ENCODE measurements at places on chromosomes 11 and 22.

DNA sequence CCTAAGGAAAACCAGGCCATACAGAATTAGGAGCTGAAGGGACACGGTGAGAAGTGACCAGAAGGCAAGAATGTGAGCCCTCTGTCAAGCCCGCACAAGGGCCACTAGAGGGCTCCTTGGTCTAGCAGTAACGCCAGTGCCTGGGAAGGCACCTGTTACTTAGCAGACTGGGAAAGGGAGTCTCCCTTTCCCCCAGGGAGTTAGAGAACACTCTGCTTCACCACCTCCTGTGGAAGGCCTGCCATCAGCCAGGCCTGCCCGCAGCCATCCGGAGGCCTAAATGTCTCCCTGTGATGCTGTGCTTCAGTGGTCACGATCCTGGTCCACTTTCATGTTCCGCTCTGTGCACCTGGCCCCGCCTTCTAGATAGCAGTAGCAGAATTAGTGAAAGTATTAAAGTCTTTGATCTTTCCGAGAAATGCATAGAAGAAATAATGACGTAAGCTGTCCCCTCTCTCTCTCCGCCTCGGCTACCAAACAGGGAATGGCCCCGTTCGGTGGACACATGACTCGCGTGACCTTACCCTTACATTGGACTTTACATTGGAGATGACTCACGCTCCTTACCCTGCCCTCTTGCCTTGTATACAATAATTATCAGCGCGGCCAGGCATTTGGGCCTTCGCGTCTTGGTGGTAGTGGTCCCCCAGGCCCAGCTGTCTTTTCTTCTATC, 10.7 kb upstream of the GSTP1 start:
- no peak for DNase-seq

DNA sequence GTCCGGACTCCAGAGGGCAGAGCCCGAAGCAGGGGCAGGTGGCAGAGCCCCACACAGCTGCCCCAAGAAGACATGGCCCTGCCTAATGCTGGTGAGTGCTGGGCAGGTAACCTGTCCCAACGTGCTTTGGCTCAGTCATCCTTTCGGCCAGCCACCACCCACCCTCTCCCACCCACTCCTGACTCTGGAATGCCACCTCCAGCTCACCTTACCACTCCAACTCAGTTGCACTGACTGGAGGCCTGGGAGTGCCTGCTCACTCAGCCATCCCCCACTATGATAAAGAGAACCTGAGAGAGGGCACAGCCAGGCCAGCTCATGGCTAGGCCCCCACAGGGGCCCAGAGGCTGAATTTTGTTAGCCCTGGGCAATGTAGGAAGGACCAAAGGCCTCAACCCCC, 53.8 kb upstream of the MPEG1 start:
- DNase-seq, result no peak

DNA sequence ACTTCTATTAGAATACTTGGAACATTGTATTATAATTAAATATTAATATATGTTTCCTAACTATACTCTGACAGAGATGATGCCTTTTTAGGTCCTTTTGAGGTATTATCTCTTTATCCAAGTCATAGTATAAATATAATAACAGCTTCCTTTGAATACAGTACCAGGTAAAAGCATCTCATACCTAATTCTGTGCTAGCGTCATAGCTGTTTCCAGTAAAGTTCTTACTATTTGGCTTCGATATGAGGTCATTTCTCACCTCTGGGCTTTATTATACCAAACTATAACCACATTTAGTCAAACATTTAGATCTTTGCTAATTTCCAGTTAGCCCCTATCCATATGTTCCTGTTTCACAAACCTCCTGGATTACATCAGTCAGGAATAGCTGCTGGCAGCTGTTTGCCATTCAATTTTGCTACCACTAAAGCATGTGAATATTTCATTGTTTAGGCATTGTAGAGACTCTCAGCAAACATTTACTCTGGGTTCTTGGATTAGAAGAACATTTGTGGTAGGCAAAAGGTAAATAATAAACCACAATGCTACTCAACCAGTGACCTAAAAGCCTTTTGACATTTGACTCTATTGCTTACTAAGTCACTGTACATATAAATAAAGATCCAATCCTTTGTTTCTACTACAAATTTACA, 255.1 kb downstream of the TTC28 start:
- no peak for DNase-seq

DNA sequence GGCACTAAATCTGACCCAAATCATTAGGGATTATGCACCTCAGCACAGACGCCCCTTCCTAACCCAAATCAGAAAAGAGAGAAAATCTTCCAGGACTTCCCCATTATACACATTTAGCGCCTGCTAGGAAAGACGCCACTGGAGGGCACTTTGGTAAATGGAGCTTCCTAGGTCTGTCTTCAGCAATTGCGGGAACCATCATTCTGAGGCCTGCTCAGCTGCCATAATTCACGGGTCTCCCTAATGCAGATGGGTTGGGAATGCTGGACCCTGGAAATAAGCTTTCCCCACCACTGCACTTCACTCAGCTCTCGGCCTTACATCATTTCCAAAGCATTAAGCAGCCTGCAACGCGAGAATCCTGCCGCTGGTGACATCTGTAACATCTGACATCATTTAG, 86.2 kb upstream of the OPCML start:
- DNase-seq, result no peak

- DNase-seq, result no peak
Observed at GRCh38 chr22:23790819-23791737, 4.3 kb downstream of the SMARCB1 start.

DNA sequence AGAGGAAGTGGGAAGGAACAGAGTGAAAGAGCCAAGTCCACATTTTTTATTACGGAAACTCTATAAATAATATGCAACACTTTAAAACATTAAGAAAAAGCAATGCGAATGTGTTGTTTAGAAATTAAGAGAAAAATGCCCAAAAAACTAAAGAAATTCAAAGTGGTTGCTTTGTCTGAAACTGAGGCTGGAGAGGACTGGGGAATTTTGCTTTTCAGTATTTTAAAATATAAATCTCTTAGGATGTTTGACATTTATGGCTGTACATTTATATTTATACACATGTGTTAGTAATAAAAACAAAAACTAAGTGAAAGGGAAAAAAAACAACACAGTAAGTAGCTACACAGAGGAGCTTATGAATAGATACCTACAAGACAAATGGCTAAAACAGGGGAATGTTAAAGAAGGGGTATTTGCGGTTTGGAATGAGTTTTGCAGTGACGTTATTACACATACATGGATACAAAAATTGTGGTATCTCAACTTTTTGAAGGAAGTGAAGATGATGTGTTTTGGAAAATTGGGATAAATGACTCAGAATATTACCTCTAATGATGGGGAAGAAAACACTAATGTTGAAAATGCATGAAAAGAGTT, 97.0 kb upstream of the DRD2 start:
- DNase-seq, result no peak

DNA sequence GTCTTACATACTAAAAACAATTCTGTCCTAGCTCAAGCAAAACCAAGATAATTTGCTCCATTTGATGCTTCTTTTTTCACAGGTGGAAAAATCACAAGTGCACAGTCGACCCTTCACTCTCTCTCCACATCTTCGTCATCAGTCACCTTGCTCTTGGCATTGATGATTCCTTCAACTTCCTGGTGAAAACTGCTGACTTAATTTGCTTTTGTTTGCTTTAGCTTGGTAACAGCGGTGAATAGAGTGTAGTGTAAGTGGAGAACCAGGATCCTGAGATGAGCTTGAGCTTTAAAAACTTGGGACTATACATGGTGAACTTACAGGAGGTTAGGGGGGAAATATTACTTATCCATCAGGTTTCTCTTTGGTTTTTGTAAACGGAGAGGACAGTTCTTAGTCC, 331.1 kb upstream of the ARHGAP42 start:
- no peak for DNase-seq

GRCh38 chr11:124762105-124762623, at the start of gene ESAM:
TSS of gene ESAM (minus strand) at chr11:124762290. CDS start at chr11:124762154, 136 bp downstream.
- DNase-seq, result no peak

DNA sequence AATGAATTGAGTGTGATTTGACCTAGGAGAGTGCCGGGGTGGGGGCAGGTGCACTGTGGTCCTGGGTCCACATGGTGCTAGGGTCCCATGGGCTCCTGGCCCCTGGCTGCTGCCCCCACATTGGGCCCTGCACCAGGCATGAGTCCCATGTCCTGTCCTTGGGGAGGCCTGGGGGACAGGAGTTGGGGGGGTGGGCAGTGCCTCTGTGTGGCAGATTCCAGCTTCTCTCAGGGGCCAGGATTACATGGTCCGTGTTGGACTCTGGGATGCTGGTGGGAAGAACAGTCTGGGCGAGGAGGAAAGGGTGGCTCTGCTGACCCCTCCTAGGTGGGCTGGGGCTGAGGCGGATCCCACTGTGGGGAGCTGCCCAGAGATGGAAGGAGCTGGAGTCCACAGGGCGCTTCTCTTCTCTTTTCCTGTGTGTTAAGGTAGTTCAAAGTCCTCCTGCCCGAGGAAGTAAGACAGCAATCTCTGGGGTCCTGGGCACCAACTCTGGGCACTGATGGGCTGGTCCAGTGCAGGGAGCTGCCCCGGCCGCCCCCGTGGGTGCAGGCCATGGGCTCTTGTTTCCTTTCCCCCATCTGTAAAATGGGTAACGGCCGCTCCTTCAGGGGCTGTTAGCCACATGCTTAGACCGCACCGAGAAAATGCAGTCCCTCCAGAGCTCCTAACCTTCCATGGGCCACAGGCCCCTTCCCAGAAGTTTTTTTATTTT, 19.8 kb downstream of the KCNQ1 start:
- no peak for DNase-seq

DNA sequence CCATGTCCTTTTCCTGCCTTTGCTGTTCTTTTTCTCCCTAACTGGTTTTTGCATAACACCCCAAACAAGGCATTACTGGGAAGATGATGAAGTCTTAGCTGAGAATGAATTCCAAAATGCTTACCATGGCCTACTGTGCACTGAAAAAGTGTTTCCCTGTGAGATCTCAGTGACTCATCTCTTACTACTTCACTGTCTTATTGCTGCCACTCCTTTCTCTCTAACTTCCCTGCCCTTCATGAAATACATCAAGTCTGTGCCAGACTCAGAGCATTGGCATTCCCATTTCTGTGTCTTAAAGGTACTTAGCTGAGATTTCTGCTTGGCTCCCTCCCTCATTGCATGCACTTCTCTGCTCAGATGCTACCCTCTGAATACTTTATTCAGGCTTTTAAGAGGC, 49.1 kb upstream of the MUC15 start:
- no peak for DNase-seq

DNA sequence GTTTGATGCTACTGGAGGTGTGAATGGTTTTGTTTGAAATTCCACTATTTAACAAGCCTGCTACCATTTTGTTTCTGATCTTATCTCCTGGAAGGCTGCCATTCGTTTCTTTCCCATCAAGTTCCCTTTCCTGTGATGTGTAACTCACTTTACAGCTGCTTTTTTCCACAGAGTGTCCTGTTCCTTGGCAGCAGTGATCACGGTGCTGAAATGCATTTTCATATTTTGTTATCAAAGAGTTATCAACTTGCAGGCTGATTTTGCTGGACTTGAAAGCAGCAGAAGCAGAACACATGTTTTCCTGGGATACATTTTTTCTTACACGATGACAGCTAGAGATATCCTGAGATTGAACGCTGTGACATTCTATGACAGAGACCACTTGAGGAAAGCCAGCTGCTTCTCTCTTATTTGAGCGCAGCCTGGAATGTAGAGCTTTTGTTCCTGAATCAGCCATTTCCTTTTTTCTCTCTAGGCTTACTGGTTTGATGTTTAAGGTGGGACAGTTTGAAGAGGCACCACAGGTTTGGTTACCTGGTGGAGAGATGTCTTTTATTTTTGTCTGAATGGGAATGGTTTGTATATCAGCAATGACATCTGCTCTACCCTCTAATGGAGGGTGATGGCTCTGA, 34.7 kb downstream of the PRR14L start:
- peak; percentile 16 for DNase-seq

GRCh38 chr22:45996241-45997076, 19.5 kb upstream of the WNT7B start:
- DNase-seq, result no peak

- DNase-seq, result no peak
Observed at GRCh38 chr11:94151903-94152677, 23.4 kb downstream of the PANX1 start.

DNA sequence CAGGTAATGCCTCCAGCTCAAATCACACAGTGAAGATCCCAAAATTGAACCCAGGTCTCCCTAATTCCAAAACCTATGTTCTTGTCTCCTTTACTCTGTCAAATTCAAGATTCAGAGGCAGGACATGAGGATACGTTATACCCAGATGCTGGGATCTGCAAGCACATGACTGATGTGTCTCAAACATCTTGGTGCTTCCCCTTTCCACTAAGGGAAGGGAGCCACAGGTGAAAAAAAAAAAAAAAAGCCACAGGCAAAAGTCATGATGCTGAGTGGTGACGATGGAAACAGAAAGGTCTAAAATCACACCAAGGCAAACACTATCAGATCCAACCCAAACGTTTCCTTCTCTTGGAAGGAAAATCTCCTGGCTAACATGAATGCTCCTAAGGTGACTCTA, 24.0 kb downstream of the ABTB2 start:
- DNase-seq, result no peak

DNA sequence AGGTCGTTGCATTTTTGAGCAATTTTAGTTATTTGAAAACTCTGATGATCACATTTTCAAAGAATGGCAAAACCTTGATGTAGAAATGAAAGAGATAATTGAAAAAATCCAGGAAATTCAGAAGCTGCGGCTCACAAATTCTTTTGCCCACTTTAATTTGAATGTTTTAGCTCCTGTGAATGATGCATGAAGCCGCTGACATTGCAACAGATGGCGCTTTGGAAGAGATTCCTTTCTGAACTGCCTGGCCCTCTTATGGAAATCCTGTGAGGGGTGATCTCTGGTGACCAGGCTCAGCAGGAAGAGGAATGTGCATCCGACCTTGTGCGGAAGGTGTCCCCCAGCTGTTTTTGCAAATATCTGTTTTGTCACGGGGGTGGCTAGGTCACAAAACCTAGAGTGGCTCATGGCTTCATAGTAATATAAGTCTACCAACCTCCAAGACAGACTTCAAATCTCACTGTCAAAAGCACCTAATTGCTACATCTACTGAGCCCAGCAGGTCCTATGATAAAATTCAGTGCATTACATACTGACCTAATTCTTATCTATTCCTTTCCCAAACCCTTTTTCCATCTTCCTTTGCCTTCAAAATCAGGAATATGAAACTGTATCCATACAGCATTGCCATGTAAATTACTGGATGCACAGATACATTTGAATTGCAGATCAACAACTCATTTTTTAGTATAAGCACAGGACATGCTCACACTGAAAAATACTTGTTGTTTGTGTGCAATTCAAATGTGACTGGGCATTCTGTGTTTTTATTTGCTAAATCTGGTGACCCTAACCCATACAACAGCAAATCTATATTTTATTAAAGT, 412.7 kb downstream of the ETS1 start:
- no peak for DNase-seq

GRCh38 chr11:111465400-111465799, 46.8 kb downstream of the BTG4 start:
- no peak for DNase-seq
